IgD-negative memory B cell (primary cell): ENCODE measurements at places on chromosomes 16 and 17. TPM values are rescaled to one million over a fixed set of nuclear protein-coding genes. Genes with fewer than 3 reads are reported as not detected.

TMEM88 gene
- polyA plus RNA-seq: not detected

CA5A gene
- not detected for polyA plus RNA-seq

FOXJ1 gene
- polyA plus RNA-seq: not detected

GLIS2 gene
- not detected for polyA plus RNA-seq

ITGB4 gene
- polyA plus RNA-seq: 0.48 TPM

HEATR9 gene
- not detected for polyA plus RNA-seq

STX1B gene
- polyA plus RNA-seq: 0.18 TPM

TSPOAP1 gene
- 1.3 TPM for polyA plus RNA-seq

LDHD gene
- not detected for polyA plus RNA-seq

MYH3 gene
- 1.6 TPM for polyA plus RNA-seq

TIMP2 gene
- polyA plus RNA-seq: 0.34 TPM
